ENCODE measurements at places on chromosomes 11 and 22. TPM values are rescaled to one million over a fixed set of nuclear protein-coding genes. Genes with fewer than 3 reads are reported as not detected.

DNA sequence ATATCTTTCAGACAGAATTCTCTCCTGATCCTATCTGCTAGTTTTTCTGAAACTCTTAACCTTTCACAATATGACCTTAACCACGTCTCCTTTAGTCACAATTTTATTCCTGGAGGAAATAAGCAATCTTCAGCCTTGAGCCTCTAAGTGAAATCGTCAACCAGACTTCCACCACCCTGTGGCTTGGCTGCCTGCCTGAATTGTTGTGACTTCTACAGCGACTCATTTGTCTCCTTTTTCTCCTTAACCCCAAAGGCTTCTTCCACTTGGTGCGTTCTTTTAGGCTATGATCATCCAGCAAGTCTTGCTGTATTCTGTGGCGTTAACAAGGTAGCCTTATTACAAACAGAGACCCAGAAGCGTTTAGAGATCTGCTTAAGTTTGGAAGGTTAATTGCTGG is 535.1 kb upstream of the ARHGAP42 start:
- no peak for DNase-seq

GRCh38 chr22:17119481-17120202 is 1.5 kb downstream of the TMEM121B start:
- peak; percentile 52 for DNase-seq

DNA sequence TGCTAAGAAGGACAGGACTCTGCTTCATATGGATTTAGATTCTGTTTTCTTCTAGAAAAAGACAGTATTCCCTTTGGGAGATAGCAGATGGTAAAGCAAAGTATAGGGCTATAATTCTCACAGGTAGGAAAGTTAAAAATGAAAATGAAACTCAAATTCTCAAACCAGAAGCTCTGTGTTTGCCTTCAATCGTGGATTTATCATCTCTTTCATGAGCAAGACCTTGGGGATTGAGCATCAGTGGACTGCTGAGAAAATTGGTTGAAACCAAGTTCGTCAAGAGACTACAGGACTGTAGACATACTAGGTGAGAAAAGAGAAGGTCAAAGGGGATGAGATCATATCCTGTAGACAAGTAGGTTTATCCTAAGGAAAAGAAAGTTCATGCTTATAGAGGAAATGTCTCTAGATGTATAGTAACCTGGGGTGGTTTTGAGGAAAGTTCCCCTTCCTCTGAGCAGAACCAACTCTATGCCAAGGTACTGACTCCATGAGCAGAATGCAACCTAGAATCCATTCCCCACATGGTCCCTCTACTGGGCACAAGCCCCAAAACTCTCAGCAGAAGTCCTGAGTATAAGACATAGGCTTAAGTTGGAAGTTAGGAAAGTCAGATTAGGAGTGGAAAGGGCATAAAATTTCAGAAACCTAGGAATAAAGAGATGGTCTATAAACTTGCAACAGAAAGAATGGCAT is 46.5 kb downstream of the SLC5A12 start:
- no peak for DNase-seq

- DNase-seq = no peak
Measured at GRCh38 chr22:44885806-44886360, 123.9 kb downstream of the PHF21B start.

- peak; percentile 48 for DNase-seq
Measured at GRCh38 chr11:133947321-133947756, 9.4 kb downstream of the IGSF9B start.

TTC36 gene
- not detected for total RNA-seq

DNA sequence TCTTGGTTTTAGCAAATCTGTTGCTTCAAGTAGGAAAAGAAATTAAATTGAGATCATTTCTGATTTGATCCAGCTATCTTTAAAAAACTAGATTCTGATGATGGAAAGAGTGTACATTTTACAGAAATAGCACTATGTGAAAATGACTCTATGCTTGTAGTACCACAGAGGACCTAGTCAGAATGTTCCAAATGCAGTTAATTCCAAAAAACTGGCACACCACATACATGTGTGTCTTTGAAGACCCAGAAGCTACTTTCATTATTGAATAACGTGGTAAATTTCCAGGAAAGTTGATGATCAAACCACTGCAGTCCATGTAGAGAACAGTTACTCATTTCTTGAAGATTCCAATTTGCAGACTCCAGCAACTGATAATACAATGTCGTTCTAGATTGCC is 3.8 kb downstream of the ELMOD1 start:
- DNase-seq = no peak

GRCh38 chr11:1074244-1075221 is at the start of gene MUC2:
MUC2 (plus strand) TSS chr11:1074874.
- no peak for DNase-seq

DNA sequence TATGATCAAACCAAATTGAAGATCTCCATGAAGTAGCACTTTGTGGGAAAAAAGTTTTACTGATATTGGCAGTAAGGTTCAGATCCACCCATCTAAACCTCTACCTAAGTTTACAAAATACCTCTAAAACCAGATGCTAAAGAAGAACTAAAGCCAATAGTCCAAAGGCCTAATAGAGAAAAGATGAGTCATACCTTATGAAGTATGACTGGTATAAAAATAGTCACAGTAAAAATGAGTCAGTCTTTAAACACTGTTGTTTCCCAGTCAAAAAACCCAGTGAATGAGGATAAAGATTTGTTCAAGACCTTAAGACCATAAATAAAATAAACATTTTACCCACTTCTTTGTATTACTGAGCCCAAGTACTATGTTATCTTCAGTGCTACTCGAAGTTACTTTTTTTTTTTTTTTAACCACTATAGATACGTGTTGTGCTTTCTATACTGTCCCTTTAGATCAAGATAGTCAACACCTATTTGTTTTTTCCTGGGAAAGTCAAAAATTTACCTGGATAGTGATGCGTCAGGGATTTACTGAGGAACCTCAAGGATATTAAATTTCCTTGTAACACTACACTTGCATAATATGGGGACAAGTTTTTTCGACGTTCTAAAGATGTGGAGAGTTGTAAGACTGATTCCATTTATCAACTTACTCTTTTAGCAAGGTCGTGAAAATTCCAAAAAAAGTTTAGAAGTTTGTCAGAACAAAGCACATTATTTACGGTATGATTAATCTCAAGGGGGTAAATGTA is 87.3 kb downstream of the CCDC73 start:
- DNase-seq = peak; percentile 22

DNA sequence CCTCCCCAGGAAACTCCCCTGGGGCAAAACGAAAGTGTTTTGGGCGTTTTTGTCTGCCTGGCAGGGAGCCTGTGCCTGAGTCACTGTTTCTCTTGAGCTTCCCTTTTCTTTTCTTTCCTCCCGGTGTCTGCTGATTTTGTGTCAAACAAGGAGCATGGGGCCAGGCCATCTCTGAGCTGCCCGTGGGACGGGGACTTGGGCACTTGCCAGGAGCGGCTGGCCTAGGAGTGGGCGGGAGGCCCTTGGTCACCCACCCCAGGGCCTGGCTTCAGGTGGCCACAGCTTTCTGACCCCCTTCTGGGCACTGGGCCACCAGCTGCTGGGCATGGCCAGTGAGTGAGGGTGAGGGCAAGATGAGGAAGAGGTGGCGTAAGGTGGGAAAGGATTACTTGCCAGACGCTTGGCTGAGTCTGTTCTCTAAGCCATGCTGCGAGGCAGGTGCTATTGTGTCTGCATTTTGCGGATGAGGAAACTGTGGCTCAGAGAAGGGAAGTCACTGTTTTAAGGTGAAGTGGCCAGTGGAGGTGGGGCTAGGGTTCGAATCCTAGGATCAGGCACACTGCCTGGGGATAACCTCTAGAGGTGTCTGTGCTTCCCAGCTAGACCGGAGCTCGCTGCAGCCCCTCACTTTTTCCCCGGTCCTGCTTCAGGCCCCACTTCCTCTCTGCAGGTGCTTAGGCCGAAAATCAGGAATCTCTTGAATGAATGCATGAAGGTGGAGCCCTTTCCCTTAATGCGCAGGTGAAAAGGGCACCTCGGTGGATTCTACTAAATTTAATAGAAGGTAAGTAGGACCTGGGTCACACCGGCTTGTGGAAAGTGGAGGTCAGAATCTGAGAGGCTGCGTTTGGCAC is 7.8 kb upstream of the NFAM1 start:
- DNase-seq = no peak

APOL5 gene
- total RNA-seq = not detected

SYCE3 gene
- not detected for total RNA-seq
